Effector memory CD8-positive, alpha-beta T cell (primary cell): ENCODE measurements at places on chromosomes 16 and 17.
A peak's percentile ranks its signal among the peaks of the same experiment; 100 is the strongest.

GRCh38 chr16:48611329-48612137 lies 1.6 kb upstream of the N4BP1 start:
- DNase-seq = peak; percentile 80

DNA sequence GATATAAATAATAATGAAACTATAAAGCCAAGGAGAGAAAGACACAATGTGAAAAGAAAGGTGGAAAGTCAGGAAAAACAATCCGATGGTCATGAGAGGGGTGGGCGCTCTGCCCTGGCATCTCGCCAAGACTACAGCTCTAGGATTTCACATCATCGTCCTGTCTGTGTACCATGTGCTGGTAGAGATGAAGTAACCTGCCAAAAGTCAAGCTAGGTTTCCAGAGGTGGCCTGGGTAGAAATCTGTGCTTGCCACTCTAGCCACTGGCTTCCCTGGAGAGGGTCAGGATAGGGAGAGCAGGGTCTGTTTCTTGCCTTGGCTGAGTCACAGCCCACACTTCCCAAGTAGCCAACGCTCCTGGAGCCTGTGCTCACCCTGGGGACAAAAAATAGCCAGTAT lies 31.0 kb upstream of the TRAP1 start:
- no peak for DNase-seq

- DNase-seq = no peak
Measured at GRCh38 chr17:77622647-77623046, 335.9 kb upstream of the TNRC6C start.

GRCh38 chr16:69619514-69619913 lies 53.7 kb downstream of the NFAT5 start:
- DNase-seq = no peak

- DNase-seq = no peak
Measured at GRCh38 chr16:86087896-86088230, 188.9 kb downstream of the IRF8 start.

- no peak for DNase-seq
Measured at GRCh38 chr16:77610496-77610895, 111.8 kb upstream of the NUDT7 start.

- no peak for DNase-seq
Measured at GRCh38 chr17:6061290-6061689, 8.9 kb upstream of the WSCD1 start.

DNA sequence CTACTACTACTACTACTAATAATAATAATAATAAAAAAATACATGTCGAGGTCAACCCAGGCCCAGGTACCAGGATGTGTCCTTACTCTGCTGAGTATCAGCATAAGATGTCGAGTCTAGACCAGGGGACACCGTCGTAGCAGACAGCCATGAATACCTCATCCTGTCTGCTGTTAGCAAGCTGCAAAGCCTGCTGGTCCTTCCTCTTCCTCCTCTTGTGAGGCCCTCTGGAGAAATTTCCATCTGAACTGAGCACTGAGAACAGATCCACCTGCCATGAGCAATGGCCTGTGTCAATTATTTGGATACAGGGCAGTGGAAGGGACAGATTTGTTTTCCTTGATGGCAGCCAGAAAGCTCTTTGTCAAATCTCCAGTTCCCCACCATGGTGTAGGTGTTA lies 168.5 kb downstream of the XYLT1 start:
- no peak for DNase-seq

- no peak for DNase-seq
Measured at GRCh38 chr17:50079334-50080095, 15.6 kb upstream of the PDK2 start.

DNA sequence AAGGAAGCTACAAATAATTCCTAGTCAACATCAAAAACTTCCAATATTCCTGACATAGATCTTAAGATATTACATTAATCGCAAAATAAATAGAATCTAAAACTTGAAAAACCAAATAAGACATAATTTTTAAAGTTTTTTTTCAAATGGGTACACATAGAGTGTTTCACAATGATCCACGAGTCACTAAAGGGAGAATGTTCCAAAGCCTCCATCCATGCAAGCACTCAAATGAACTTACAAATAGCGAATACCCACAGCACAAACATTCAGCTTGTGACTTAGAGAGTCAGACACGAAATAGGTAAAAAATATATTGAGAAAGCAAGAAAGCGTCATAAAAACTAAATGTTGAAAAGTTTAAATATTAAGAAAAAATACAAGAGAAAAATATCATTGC lies 65.7 kb downstream of the CEP112 start:
- DNase-seq = no peak

- DNase-seq = no peak
Measured at GRCh38 chr16:61987474-61988012, 48.7 kb downstream of the CDH8 start.

- no peak for DNase-seq
Measured at GRCh38 chr17:17387017-17387497, 83.9 kb downstream of the NT5M start.

DNA sequence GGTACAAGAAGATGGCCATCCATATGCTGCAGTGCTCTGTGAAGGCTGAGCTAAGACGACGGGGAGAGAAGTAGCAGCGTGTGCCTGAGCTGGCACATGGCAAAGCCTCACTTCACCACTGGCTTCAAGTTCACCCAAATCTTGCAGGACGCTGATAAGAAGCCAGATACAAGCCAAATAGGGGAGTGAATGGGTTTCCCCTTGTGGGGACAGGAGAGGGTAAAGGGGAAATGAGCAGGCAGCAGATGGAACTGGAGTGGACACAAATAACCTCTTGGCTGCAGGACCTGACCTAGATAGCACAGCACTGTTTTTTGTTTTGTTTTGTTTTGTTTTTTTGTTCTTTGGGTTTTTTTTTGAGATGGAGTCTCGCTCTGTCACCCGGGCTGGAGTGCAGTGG lies 21.0 kb upstream of the PITPNA start:
- DNase-seq = no peak

DNA sequence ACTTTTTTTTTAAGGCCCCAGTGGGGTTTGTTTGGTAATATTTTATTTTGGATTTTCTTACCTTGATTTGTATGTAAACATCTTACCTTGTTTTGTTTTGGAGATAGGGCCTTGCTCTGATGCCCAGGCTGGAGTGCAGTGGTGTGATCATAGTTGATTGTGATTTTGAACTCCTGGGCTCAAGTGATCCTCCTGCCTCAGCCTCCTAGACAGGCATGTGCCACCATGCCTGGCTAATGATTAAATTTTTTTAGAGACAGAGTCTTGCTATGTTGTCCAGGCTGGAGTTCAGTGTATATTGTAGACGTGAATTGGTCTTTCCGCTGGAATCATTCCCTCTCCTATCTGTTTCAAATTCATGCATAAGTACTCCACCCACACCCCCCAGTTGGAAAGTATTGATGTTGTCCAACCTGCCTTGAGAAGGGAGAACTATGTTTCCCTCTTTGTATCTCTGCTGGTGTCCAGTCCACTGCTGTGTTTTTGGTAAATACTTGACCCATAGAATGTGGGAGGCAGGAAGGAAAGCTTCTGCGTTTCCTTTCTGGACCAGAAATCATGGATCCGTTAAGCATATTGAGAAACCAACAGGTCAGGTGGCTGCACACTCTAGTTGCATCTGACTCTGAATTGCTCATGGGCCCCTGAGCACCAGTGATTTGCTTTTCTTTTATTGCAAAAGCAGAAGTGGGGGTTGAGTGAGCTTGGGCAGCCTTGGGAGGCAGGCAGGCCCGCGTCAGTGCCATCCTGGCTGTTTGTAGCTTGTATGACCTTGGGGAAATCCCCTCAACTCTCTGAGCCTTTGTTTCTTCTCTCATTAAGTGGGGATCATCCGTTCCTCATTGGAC lies 25.0 kb downstream of the RMI2 start:
- no peak for DNase-seq

- no peak for DNase-seq
Measured at GRCh38 chr17:61066062-61066461, 333.6 kb upstream of the TBX2 start.
